ENCODE measurements at places on chromosomes 6 and 20. TPM values are rescaled to one million over a fixed set of nuclear protein-coding genes. Genes with fewer than 3 reads are reported as not detected.

The ROMO1 gene
- total RNA-seq: 352 TPM

The GTSF1L gene
- total RNA-seq: not detected

The TAPBP gene
- total RNA-seq: 51.1 TPM

The BTNL2 gene
- not detected for total RNA-seq

The TFAP2C gene
- total RNA-seq: under 0.01 TPM

The RGL2 gene
- total RNA-seq: 17.9 TPM

The EEF1A2 gene
- 3.0 TPM for total RNA-seq
